ENCODE measurements at places on chromosomes 6 and 20.

DNA sequence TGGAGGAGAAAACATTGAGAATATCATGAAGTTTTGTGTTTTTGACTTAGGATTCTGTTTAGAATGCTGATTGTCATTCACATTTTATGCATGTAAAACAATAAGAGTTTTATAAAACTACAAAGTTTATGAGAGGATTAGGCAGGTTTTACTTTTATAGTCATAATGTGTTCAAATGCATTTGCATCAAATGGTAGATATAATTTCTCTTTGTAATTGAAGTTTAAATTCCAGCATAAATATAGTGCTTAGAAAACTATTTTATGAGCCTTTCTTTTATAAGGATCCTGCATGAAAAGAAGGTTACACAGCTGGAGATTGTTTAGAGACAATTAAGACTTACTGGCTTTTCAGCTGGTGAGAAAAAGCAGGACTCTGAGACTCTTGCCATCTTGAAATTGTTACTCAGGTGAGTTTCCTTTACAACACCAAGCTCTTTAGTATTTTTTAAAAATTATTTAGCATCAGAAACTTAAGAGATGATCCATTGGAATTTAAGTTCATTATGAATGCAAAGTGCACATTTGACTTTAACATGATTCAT is 157.1 kb upstream of the MAN1A1 start:
- DNase-seq, result no peak

- DNase-seq, result no peak
Measured at GRCh38 chr6:98131290-98131990, 702.9 kb upstream of the POU3F2 start.

GRCh38 chr6:132198896-132199295 is 202.4 kb downstream of the MOXD1 start:
- DNase-seq, result no peak

DNA sequence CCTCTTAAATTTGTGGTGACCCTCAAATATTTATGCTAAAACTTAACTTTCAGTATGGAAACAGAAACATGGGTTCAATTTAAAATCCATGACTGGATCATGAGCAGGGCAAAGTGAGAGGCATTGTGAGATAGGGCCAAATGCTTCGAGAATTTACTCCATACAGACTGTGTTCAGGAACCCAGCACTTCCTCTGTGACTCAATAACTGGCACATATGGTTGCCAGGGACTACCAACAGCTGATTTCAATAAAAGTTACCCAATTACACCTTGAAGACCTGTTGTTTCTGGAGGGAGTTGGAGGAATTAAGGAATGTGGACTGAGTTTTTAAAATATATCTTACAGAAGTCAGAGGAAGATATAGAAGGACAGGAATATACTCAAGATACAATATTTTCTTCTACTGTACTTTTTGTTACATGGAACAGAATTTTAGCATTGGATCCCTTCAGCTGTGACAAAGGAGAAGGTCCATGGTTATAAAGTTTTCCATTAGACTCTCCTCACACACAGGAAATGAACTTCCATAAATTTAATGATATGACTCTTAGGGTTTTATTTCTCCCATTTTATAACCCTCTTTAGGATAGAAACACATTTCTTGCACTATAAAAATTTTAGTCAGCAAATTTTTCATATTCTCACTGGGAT is 258.5 kb downstream of the KHDC1L start:
- DNase-seq, result no peak

DNA sequence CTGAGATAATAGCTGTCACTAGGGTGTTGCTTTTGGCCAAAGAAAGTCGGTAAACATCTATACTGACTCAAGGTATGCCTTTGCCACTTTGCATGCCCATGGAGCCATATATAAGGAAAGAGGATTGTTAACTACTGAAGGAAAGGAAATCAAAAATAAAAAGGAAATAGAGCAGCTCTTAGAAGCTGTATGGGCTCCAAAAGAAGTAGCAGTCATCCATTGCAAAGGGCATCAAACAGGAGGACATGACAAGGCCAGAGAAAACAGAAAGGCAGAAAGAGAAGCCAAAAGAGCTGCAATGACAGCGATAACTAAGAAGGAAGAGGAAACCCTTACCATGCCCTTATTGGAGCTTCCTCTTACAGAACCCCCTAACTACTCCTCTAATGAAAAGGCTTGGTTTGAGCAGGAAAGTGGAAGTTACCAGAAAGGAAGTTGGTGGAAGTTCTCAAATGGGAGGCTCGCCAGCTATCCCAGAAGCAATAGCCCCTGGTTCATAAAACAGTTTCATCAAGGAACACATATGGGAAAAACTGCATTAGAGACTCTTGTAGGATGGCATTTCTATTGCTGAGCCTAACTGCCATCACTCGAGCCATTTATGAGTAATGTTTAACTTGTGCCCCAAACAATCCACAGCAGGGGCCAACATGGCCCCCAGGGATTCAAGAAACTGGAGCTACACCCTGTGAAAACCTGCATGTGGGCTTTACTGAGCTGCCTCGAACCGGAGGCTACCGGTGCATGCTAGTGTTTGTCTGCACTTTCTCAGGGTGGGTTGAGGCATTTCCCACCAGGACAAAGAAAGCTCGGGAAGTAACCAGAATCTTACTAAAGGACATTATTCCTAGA is 7.0 kb downstream of the IL22RA2 start:
- DNase-seq, result no peak

- no peak for DNase-seq
Measured at GRCh38 chr6:111185954-111186353, 98.7 kb downstream of the SLC16A10 start.

DNA sequence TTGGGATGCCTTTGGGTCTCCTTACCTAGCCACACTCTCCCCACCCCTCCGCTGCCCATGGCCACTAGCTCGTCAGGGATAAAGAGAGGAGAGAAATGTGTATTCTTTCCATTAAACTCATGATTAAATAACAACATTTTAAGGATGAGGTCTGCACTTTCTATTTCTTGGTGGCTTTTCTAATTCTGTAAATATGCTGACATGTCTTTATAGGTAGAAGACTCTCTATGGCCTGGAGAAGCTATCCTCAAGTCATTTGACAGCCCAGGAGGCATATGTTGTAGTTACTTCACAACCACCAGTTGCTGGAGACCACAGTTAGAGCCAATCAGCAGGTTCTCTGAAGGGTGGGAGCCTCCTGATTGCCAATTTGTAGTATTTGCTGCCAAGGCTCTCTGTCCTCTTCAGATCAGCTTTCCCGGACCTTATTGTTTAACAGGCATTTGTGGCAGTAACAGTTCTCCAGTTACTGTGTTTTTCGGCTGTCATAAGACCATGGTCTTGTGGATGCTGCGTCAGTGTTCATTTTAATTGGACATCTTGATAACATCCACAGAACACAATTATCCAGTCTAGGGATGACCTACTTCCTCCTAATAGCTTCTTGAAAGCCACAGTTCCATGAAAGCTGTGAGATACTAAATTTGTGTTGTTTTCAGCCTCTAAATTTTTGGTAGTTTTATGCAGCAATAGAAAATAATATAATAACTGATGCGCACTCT is 205.0 kb upstream of the KCNQ5 start:
- no peak for DNase-seq

GRCh38 chr6:147643341-147644200 is 135.1 kb downstream of the SAMD5 start:
- no peak for DNase-seq

DNA sequence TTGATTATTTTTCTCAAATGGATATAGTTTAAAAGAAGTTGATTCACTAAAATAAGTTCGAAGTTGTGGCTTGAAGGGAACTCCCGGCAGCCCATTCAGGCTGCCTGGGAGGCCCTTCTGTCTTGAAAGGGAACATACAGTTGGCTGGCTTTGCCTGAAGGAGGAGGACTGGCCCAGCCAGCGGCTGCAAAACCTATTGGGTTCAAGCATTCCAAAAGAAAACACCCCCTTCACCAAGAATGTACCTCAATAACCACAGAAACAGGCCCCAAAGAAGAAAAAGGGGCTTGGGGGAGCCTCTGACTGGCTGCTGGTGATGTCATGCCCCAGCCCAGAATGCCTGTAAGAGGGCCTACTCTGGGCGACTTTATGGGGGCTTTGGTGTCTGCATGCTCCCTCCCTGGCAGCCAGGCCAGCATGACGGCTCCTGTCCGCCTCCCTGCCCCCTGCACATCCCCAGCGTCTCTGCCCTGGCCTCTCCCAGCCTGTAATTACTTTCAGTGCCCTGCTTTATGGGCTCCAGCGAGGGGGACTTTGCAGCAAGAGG is 36.5 kb downstream of the MAFB start:
- no peak for DNase-seq

All from activated T-cell treated with anti-CD3 and anti-CD28 coated beads, Interleukin-2, amount 50 U/mL, for 48 hours (primary cell).